ENCODE measurements at places on chromosomes 6 and 20.

GRCh38 chr6:169555971-169556617, 145.7 kb downstream of the WDR27 start:
- no peak for DNase-seq

DNA sequence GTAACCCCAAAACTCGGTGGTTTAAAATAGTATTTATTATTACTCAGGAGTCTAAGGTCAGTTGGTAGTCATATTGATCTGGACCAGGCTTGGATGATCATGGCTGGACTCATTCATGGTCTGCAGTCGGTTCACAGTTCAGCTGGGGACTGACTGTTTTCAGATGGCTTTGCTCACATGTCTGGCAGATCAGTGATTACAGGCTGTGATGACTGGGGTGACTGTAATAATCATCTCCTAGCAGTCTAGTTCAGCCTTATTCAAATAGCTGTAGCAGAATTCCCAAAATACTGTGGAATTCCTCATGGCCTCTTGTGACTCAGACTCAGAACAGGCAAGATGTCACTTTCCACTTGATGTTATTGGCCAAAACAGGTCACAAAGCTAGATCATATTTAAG, 16.4 kb upstream of the NT5DC1 start:
- DNase-seq = no peak

GRCh38 chr6:45450831-45451230, 73.1 kb upstream of the SUPT3H start:
- no peak for DNase-seq

DNA sequence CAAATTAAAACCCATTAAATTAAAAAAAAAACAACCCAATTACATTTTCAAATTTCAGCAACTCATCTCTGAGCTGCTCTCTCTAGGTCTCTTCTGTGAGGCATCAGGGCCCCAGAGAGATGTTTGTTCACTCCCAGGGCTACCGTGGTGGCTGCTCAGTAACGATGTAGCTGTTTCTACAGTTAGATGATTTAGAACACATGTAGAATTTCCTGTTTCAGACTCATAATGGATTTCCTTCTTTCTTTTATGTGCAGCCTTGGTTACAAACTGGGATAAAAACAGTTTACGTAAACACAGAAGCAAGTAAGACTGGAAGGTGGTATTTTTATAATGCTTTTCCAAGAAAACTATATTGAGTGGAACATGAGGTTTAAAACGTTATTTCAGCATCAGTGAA, 116.1 kb upstream of the CCN2 start:
- no peak for DNase-seq

- DNase-seq = peak; percentile 46
Observed at GRCh38 chr6:117346142-117346930, 79.4 kb downstream of the ROS1 start.

DNA sequence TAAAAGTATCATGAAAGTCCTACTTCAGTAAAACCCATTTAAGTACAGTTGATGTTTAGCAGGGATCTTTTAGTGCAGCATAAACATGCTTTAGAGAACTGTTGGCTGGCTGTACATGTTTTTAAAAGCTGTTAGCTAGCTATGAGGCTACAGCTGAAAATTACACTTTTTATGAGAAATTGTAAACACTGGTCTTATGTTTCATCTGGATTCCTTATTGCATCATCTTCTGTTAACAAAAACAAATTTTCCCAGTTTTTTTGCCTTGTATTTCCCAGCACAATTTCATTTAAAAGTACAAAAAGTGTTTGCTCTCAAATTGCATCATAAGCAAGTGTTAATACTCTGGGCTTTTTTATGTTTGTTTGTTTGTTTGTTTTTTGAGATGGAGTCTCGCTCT, 18.3 kb upstream of the HLA-E start:
- DNase-seq = no peak

GRCh38 chr6:8674126-8674525, 238.8 kb upstream of the SLC35B3 start:
- DNase-seq = no peak

GRCh38 chr20:10090588-10091166, 55.9 kb downstream of the ANKEF1 start:
- peak; percentile 42 for DNase-seq

- peak; percentile 6 for DNase-seq
Observed at GRCh38 chr6:29826271-29826670, 1.4 kb upstream of the HLA-G start.

DNA sequence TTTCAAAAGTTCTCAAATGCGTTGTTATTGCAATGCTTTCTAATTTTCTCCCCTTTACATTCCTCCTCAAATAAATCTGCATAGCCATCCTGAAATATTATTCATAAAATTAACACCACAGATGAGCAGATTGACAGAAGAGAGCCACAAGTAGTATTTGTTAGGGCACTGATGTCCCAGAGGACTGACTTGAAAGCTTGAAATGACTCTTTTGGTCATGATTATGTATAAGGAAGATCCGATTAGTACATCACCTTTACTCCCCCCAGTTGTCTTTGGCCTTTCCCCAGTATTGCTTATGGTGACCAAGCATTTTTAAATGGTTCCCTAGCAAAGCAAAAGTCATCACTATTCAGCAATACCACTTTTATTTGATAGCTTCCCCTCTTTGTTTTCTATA, 187.6 kb downstream of the ADAT2 start:
- DNase-seq = no peak

DNA sequence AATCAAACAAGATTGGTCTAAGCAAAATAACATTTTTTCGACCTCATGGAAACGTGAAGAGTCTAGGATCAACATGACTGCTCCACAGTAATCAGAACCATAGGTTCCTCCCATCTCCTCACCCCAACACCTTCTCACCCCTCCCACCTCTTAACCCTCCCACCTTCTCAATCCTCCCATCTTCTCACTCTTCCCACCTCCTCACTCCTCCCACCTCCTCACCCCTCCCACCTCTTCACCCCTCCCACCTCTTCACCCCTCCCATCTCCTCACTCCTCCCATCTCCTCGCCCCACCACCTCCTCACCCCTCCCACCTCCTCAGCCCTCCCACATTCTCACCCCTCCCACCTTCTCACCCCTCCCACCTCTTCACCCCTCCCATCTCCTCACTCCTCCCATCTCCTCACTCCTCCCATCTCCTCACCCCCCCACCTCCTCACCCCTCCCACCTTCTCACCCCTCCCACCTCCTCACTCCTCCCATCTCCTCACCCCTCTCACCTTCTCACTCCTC, 567.4 kb downstream of the C6orf118 start:
- DNase-seq = no peak

- peak; percentile 51 for DNase-seq
Observed at GRCh38 chr20:51624157-51624731, 81.7 kb upstream of the NFATC2 start.

DNA sequence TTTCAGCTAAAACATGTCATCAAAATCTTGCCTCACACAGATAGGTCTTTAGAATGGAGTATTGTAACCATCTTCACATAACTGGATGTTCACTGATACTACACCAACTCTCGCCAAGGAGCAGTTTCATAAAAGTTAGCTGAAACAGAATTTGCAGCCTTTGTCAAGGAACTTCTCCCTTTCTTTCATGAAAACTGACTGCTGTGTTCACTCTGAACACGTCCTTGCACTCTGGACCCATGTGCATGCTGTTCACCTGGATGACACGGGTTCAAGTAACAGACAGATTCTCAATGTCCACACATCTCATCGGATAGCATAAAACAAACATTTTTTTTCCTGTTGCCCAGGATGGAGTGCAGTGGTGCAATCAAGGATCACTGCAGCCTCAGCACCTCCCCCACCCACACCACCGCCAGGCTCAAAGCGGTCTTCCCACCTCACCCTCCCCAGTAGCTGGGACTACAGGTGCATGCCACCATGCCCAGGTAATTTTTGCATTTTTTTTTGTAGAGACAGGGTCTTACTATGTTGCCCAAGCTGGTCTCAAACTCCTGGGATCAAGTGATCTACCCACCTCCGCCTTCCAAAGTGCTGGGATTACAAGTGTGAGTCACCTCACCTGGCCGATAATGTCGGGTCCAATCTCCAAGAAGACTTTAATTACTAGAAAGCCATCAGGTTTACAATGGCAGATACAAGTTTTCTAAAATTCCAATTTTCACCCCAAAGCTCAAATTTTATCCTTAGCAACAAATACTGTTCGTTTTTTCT, 9.4 kb downstream of the DIDO1 start:
- no peak for DNase-seq

- peak; percentile 88 for DNase-seq
Observed at GRCh38 chr20:45104786-45105185, 3.9 kb upstream of the KCNS1 start.

DNA sequence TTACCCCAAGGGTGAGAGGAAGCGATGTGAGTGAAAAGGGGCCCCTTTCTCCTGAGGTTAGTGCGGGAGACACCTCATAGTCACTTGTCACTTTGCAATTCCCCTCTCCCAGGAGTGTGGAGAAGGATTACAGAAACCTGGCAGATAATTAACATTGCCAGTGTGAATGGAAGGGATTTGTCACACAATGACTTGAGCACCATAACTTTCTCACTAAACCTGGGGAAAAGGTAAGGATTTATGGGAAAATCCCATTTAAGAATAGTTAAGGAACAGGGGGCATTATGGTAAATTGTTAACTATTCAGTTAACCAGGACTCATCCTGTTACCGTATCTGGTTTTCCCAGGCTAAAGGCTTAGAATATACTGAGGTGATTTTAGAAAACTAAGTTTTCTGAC, 219.5 kb upstream of the JAG1 start:
- no peak for DNase-seq

DNA sequence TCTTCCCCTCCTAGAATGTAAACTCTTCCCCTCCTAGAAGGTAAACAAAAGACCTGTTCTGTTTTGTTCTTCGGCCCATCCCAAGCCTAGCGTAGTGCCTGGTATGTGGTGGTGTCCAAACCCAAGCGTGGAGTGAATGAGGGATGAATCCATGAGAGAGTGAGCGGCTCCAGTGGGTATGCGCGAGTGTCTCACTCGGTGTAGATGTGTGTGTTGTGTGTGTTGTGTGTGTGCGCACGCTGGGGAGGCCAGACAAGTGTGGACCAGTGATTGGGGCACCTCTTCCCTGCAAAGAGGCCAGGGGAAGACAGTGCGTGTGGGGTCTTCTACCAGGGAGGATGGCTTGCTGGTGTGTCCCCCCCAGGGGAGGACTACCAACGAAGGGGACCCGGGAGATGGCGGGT, 392 bp upstream of the SLC2A10 start:
- DNase-seq = no peak

DNA sequence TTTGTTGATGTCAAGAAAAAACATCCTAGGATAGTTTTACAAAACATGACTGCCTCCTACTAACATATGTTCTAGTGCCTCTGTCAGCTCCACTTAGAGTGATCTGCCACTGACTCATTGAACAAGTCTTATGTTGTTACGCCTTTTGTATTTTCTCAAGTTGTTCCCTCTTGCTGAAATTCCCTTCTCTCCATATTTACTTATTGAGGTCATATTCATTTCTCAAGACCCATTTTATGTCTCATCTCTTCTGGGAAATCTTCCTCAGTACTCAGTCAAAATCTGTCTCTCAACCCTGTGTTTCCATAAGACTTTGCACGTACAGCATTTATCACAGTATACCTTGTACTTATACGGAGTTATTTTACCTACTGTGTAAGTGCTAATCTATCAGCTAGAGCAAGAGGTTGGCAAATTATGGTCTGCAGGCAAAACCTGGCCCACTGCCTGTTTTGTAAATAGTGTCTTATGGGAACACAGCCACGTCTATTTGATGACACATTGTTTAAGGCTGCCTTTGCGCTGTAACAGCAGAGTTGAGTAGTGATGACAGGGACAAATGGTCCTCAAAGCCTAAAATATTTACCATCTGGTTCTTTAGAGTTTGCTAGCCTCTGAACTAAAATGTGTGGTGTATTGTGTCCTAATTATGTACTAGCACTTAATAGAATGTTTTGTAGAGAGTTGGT, 83.4 kb downstream of the ADGRB3 start:
- no peak for DNase-seq

DNA sequence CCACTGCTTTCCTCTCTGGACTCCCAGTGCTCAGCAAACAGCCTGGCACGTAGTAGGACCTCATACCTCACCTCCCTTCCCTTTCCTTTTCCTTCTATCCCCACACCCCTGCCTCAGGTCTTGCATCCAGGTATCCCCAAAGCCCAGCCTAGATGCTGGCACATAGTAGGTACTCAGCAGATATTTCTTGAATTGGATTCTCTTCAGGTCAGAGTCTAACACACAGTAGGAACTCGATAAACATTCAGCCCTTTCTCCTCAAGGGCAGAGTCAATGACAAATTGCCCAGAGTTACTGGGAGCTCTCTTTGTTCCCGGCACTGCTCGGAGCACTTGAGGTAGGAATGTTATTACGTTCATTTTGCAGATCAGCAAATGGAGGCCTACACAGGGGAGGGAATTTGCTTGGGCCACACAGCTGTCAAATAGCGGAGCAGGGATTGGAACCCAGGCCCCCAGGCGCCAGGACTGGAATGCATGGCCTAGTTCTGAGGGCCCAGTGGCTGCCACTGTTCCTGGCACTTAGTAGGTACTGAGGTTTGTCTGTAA, 25.9 kb downstream of the NOL4L start:
- DNase-seq = no peak

DNA sequence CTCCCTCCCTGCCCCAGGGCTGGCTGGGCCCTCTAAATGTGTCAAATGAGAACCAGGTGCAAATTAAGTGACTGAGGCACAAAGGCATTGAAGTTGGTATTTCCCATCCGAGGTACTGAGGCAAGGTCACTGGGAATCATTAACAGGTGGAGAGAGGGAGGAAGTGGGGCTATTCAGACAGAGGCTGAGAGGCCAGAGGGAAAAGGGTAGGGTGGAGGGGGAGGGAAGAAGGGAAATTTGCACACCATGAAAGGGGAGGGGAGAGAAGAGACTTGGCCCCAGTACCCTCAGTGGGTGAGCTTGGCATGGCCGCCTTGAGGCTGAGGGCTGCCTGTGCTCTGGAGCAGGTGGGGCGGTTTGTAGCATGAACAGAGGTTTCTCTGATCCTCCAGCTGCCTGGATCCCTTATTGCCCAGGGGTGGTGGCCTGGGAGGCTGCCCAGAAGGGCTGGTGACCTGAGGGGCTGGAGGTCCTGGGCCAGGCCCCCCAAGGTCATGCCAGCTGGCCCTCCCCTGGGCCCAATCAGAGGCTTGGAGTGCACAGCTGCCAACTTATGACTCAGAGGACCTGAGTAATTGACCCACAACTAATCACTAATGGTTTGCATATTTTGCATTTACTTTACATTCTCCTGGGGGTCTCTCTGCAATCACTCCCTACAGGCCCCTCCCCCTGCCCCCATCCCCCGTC, 40.3 kb upstream of the ZFAND3 start:
- peak; percentile 14 for DNase-seq

DNA sequence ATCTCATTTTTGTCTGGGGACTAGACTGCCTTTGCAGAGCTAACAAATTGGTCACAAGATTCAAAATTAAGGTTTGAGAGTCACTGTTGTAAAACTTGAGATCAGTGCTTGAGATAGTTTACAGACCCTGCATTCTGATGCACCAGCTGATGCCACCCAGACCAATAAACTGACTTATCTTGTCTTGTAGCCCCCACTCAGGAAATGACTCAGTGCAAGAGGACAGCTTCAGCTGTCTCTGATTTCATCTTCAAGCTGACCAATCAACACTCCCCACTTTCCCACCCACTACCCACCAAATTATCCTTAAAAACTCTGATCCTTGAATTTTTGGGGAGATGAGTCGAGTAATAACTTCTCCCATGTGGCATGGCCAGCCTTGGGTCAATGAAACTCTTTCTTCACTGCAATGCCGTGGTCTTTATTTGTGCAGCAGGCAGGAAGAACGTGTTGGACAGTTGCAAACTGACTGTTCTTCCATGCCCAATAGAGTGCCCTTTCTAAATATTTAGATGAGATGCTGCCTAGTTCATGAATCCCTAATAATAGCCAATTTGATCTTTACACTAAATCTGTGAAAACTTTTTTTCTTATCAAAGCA, 48.3 kb upstream of the PROKR2 start:
- peak; percentile 24 for DNase-seq

- no peak for DNase-seq
Observed at GRCh38 chr6:134795001-134795400, 154.9 kb downstream of the ALDH8A1 start.

All from ACHN (cell line).